ENCODE measurements at places on chromosomes 11 and 22.

GRCh38 chr22:46083383-46084350 lies 66.7 kb upstream of the PPARA start:
- DNase-seq: no peak

- no peak for DNase-seq
Observed at GRCh38 chr11:57530215-57530595, 349 bp downstream of the TIMM10 start.

GRCh38 chr11:92775003-92775676 lies 194.3 kb upstream of the MTNR1B start:
- no peak for DNase-seq

DNA sequence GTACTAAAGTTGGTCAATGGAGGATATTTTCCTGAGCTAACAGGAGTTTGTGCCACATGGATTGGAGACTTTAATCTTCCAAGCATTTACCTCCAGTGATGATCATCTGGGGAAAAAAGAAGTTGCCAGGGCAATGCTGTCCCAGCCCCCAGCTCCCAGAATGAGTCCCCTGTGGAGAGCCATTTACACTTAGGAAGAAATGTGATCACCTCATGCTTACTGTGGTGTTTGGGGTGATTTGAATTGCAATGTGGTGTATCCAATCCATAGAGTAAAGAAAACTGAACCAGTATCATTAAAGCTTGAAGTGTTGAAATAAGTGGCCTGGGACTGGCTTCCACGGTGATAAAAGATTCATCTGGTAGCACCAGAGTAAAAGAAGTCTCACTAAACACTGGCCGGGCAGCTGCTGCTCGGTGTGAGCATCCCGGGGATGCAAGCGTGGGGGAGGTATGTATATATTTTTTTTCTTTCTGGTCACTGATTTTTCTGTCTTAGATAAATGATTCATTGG lies 117.2 kb upstream of the NTM start:
- DNase-seq: no peak

- peak; percentile 89 for DNase-seq
Observed at GRCh38 chr11:102495161-102496042, 35.1 kb downstream of the MMP7 start.

DNA sequence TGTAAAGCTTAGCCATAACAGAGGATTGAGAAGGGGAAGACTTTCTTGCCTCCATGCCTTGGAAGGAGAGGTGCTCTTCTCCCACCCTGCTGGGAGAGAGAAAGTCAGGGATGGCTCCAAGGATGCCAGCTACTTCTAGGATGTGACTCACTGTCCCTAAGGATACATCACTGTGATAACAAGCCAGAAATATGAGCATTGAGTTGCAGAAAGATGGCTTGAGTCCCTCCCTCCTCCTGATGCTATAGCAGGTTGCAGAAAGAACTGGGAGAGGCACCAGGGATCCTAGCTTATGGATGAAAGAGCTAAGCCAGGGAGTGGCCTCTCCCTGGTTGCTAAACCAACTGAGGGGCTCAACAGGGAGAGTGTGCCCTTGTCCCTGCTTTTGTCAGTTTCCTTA lies 27.8 kb upstream of the FJX1 start:
- no peak for DNase-seq

- no peak for DNase-seq
Observed at GRCh38 chr11:2306877-2307500, 5.2 kb downstream of the TSPAN32 start.

DNA sequence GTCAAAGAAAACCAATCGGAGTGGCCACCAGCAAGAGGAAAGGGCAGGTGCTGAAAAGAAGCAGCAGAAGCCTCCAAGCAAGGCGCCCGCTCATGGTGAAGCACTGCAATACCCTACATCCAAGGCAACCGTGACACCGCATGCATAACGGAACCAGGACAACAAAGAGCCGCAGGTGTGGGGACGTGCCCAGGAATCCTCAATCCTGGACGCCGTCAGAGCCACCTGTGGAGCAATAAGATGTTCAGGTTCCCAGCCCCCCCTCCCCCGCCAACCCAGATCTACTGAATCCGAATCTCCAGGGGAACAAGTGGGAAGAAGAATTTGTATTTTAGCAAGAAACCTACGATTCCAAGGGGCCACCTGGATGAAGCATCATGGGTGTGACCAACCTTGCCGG lies 70.8 kb downstream of the SHANK2 start:
- no peak for DNase-seq

DNA sequence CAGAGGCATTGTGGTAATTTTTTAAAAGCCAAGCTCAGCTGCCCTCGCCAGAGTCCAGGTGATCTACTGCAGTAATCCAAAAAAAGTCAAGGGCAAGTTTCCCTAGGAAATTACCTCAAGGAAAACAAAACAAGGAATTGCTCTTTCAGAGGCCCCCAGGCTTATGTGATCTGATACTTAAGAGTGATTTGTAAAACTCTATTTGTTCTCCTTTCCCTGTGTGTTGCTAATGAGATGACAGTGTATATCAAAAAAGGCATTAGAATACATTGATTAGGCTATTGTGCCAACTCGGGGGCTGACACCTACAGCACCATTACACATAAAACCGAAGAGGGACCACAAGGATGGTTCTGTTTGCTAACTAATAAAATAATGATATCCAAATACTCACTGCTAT lies 44.5 kb upstream of the CHRM4 start:
- DNase-seq: no peak

- DNase-seq: peak; percentile 16
Observed at GRCh38 chr11:31997955-31998354, 92.9 kb upstream of the RCN1 start.

- no peak for DNase-seq
Observed at GRCh38 chr11:19777377-19778102, 64.9 kb downstream of the NAV2 start.

- no peak for DNase-seq
Observed at GRCh38 chr22:49203859-49204598, 623.6 kb downstream of the BRD1 start.

- no peak for DNase-seq
Observed at GRCh38 chr11:74730571-74731260, 510 bp downstream of the CHRDL2 start.

DNA sequence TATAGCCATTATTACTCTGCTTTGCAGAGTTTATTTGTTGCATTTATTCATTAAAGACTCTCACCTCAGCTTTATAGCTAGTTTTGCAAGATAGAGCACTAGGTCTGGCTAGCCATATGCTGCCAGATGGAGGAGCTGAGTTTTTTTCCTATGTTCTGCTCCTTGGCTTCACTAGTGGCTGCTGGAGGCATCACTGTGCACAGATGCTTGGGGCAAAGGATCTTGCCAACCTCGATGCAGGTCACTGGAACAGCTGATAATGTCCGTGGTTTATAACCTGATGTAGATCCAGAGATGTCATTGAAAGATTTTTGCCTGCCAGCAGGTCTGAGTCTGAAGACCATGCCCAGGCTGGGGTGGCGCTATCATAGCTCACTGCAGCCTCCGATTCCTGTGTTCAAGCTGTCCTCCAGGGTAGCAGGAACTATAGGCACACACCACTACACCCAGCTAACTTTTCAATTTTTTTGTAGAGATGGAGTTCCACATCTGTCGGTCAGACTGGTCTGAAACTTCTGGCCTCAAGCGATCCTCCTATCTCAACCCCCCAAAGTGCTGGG lies 63.2 kb downstream of the PACS1 start:
- no peak for DNase-seq

DNA sequence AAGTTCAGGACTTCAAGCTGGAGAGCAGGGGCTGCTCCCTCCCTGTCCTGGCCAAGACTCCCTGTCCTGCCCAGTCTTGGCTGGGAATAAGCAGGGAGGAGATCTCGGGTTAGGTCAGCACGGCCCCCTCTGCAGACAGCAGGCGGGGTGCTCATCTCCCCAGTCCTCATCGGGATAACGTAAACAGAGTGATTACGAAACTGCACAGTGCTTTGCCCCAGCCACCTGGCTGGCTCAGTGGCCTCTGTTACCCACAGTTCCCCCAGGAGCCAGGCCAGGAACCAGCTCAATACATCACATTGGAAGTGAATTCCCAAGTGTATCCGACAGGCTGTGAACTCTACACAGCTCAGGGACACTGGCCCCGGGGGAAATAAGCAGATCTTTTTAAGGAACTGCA lies 42.7 kb upstream of the KCNJ11 start:
- DNase-seq: no peak

- DNase-seq: no peak
Observed at GRCh38 chr22:43424666-43425630, 13.1 kb downstream of the MPPED1 start.

GRCh38 chr22:24567668-24568067 lies 11.9 kb downstream of the SNRPD3 start:
- DNase-seq: no peak

DNA sequence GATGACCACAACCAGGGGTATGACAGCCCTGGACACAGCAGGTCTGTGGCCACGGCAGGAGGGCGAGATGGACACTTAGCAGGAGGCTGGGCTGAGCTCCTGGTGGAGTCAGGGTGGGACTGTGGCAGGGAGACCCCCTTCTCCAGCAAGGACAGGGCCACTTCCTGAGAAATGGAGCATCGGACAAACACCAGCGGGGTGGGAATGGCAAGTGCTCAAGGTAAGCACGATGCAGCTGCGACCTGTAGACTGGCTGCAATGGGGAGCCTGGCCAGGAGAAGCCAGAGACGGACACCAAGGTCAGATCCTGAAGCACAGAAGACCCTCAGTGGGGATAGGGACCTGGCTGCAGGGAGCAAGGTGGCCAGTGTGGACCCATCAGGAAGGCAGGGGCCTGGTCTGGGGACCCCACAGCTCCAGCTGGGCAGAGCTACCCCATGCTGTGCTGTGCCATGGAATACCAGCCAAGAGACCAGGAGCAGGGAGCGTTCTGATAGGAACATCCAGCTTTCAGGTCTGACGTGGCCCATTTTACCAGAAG lies 29.2 kb downstream of the RSPH14 start:
- no peak for DNase-seq

DNA sequence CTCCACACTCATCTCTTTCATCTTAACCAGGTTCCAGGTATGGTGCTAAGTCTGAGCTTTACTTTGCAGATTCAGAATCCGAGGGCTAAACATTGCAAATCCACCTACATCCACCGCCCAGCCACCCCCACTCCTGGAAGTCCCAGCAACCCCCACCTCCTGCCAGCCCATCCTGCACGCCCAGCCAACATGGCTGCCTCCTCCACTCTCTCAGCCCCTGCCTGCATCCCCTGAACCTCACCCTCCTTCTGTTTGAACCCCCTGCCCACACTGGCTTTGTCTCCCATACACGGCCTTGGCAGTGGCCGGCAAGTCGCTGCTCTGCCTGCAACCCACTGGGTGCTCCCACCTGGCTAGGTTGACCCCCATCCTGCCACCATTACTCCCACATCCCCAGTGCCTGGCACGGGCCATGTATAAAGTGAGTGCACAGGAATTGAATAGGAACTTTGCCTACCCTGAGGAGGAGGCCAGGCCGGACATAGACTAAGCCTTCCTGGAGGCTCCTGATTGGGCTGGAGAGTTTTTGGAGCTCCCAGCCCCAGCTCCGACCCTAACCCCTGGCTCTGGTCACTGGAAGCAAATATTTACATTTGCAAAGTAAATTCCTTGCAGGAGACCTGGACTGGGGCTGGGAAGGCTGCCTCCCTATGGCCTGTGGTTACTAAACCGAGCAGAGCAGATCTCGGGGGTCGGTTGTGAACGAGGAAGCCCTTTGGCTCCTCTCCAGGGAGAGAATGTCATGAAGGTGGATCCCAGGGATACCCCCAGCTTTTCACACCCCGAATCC lies 14.4 kb downstream of the EMID1 start:
- no peak for DNase-seq

DNA sequence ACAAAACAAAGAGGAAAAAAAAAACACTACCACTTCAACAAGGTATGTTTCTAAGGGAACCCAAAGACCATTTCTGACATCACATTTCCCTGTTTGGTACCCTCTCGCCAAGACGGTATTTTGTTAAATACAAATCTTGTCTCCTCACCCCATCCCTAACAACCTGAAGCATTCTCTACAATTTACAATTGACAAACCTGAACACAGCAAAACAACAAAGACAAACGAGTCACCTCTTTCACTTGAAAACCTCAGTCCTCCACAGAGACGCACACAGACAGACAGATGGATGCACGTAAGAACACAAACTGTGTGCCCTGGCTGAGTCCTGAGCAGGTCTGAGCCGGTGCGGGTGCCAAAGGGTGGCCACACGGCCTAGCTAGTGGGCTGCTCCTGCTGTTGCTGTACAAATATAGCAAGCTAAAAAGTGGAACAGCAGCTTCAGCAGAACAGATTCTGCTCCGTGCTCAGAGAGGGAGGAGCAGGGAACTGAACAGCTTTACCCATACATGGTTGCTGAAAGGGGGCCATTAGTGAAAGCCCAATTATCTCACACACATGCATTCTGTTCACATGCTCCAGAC lies 28.5 kb downstream of the CELF1 start:
- no peak for DNase-seq

- no peak for DNase-seq
Observed at GRCh38 chr11:12917822-12918221, 91.3 kb upstream of the RASSF10 start.

DNA sequence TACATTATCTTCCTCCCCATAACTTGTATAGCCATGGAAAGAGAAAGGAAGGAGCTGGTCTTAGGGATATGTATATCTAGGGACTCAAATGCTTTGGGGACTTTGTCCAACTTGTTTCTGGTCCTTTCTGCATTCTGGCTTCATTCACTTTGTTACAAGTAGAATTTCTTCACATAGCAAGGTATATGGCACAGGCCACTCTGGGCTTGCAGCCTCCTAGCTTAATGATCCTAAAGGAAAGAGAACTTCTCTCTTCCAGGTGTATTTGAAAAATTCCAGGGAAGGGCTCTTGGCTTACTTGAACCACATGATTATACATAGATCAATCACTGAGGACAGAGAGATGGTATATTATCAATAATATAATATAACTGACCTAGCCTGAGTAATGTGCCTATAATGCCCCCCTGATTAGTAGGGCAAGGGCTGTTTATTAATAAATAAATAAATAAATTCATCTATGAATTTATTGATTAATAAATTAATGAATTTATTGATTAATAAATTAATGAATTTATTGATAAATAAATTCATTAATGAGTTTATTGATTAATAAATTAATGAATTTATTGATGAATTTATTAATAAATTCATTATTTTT lies 48.2 kb upstream of the CEP295 start:
- DNase-seq: no peak

DNA sequence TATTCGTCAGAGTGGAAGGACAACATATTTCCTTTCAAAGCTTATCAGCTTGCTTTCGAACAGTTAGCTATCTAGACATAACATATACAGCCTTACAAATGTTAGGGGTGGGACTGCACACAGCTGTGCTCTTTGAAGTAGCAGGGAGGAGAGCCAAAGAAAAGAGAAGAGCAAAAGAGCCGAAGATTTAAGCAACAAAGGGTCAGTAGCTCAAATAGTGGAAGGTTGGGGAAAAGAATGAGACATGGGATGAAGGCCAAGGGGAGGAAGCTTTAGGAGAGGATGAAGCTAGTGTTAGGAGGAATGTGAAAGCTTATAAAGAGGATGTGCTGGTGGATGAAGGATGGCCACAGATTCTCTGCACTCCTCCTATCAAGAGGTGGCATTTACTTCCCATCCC lies 31.8 kb upstream of the IGSF22 start:
- no peak for DNase-seq

DNA sequence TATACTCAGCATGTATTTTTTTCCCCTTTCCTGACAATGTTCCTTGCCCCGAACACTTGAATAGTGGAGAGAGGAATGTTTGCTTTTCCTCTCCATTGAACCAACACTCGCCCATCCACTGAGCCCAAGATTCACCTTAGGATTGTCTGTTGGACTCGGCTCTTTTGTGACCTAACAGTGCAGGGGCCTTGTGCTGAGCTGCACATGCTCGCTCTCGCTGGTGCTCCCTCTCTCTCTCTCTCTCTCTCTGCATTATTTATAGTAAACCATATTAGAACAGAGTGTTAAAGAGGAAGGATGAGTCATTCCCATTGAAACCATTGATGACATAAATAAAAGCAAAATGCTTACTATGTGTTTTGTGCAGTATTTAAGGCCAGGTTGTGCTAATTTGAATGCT lies 20.7 kb downstream of the ZBTB16 start:
- DNase-seq: no peak
